Trophoblast cell (in vitro differentiated cells and primary cell): ENCODE measurements at places on chromosomes 12 and 14.

- no peaks in the 10 kb centered on the region for H3K4me1 ChIP-seq
- DNase-seq, result no peak
- no peaks in the 10 kb centered on the region for H3K36me3 ChIP-seq
- no peak overlapping the region for H3K4me3 ChIP-seq
- H3K27me3 ChIP-seq, result no peaks in the 10 kb centered on the region
- H3K27ac ChIP-seq, result no peak overlapping the region
These were observed 235.6 kb upstream of the RPL10L start for GRCh38 chr14:46887144-46887543.

GRCh38 chr12:116982791-116983411 is 72.2 kb downstream of the FBXW8 start:
- H3K27me3 ChIP-seq, result no peaks in the 10 kb centered on the region
- no peak overlapping the region for H3K4me3 ChIP-seq
- H3K36me3 ChIP-seq, result no peaks in the 10 kb centered on the region
- no peak overlapping the region for H3K27ac ChIP-seq
- peaks cover 9% of the 10 kb centered on the region for H3K4me1 ChIP-seq
- peak; percentile 74 for DNase-seq

- DNase-seq, result no peak
- H3K27me3 ChIP-seq, result no peaks in the 10 kb centered on the region
- no peaks in the 10 kb centered on the region for H3K4me1 ChIP-seq
- no peak overlapping the region for H3K27ac ChIP-seq
These were observed 20.6 kb upstream of the USP15 start for GRCh38 chr12:62239571-62239970.

DNA sequence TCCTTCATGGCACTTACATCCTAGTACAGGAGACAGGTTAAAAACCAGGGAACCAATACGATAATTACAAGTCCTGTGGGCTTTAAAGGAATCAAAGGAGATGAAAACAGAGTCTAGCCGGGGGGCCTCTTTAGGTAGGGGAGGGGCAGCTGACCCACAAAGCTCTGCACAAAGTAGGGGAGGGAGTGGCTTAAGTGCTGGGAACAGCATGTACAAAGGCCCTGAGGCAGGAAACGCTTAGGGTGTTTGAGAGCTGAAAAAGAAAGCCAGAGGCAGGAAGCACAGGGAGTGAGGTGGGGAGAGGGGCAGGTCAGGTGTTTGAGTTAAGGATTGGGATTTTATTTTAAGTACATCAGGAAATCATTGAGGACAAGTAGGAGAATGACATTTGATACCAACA is 37.7 kb downstream of the ZNF664 start:
- no peak for DNase-seq
- H3K27me3 ChIP-seq, result no peaks in the 10 kb centered on the region
- no peak overlapping the region for H3K4me3 ChIP-seq
- H3K27ac ChIP-seq, result no peak overlapping the region
